ENCODE measurements at places on chromosomes 4 and X.

DNA sequence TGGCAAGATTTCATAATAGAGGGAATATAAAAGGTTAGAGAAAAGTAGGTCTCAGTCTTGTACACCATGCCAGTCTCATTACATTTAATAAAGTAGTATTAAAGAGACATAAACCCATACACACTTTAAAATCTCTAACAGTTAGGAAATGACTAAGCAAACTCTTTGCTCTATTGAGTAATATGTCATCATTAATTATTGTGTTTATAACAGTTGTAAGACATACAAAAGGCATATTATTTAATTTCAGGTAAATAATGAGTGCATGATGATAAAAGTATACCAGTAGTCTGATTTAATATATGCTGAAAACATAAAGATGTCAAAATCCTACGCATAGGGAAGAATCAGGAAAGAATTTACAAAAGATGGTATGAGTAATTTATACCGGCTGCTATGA lies 31.0 kb upstream of the FGG start:
- DNase-seq: no peak

DNA sequence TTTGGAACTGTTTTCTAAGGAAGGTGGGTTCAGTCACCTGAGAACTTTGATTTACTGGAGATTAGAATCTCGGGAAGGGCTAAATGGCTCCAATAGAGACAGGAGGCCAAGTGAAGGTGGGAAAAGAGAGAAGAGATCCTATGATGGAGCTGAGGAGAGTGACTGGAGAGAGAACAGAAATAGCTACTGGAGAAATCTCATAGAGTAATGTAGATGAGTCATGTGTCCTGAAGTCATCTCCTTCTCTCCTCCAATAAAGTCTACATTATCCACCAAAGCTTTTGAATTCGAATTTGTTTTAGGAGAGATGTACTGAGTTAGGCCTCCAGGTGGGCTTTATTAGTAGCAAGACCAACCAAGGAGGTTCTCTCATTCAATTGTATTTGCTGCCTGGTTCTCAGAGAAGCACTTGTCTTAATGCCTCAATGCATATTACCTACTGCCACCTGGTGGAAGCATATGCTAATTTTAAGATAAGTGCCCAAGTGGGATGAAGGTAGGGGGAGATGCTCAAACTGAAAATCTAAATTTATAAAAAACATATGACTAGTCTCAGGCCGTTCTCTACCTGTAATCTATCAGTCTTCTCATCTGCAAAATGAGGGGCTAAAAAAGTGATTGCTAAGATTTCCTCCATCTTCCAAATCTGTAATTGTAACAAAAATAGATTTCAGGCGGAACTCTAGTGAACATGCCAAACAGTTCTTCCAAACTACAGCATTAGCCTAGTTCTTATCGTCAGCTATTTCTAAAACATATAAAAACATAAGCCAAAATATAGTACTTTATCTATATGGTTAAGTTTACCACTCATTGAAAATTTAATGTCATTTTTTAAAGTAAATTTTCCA lies 24.4 kb downstream of the TXK start:
- no peak for DNase-seq

GRCh38 chr4:30901461-30902451 lies 181.6 kb downstream of the PCDH7 start:
- no peak for DNase-seq

DNA sequence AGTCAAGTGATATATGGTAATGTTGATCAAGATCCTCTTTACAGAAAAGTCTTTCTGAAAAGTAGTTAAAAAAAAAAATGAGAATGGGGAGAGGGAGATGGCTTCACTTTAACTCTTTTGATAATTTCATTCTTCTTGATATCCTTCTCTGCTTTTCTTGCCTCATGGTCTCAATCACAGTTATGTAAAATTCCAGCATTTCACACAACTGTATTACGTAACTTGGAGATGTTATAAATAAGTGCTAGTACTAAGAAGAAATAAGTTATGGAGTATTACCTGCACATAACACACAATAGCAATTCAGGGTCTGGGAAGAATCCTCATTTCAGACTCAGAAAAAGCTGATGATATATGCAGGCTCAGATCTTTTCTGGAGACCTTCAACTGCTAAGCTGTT lies 22.0 kb downstream of the RUFY3 start:
- DNase-seq: no peak

- DNase-seq: no peak
Observed at GRCh38 chr4:174855050-174855449, 26.0 kb upstream of the GLRA3 start.

DNA sequence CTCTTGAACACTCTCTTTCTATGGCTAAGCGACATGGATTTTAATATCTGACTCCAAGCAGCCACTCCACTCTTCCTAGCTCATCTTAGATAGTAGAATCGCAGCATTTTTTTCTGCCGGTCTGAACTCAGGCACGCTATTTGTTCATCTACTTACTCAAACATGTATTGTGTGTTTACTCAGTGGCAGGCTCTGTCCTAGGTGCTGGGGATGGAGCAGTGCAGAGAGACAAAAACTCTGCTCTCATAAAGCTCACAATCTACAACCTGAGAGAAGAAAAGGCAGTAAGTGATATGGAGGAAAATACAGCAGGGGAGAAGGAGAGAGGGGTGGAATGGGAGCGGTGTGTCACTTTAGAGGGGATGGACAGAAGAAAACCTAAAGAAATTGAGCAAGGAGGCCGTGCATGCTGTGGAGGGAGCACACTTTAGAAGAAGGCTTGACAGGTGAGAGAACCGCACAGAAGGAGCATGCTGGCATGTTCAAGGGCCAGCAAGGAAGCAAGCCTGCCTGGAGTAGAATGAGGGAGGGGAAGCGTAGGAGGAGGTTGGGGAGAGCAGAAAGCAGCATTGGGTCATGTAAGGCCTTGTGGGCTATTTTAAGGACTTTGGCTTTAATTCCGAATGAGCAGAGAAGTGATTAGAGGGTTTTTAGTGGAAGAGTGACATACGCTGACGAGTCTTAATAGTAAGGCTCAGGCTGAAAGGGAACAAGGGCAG lies 132.0 kb downstream of the ANK2 start:
- DNase-seq: no peak

- no peak for DNase-seq
Observed at GRCh38 chr4:83855044-83855443, 319.1 kb downstream of the GPAT3 start.

DNA sequence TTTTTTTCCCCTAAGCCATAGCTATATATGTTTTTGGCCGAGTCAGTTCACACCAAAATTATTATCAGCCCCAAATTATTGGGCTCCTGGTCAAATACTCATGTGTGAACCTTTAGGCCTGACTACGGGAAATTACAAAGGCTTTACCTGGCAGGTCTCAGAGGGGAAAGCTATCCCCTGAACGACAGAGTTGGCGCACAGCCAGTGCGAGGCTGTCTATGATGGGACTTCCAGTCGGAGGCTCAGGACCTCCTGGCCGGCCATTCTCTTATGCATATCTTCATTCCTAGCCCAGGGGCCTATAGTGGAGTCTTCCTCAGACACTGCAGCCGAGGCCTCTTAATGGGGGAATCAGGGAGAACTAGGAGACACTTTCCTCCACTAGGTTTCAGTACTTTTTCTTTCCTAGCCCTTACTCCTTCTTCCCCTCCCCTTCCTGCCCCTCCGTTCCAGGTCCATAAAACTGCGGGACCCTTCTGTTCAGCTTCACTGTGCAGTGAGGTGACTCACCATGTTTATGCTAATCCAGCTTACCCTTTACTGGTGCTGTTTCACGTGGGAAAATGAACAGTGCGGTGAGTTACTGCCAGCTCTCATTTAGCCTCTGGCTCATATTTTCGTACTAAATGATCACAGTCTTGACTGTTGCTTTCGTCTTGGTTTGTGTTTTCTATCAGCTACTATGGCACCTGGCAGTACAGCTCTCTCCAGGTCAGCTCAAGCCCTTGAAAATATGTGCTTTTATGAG lies 533.9 kb downstream of the FSTL5 start:
- no peak for DNase-seq

DNA sequence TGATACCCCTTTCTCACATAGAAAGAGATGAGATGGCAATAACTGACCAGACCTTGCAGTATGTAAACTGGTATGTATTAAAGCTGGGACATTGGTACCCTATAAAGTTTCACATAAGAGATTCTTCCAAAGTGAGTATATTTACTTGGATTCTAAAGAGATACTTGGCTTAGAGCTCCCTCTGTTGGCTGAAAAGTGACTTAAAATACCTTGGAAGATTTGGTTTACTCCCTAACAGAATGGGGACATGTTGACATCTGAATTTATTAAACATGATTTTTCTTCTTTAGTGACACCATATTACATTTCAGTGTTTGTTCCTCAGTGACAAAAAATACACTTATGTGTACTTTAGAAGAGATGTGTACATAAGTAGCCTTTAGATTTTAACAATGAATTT lies 47.9 kb upstream of the RGN start:
- no peak for DNase-seq

All from activated CD4-positive, CD25-positive, alpha-beta regulatory T cell treated with anti-CD3 and anti-CD28 coated beads, Interleukin-2, amount 50 U/mL, for 72 hours (primary cell).